ENCODE measurements at places on chromosomes 2 and 18.

GRCh38 chr18:24115628-24116027 lies 23.2 kb upstream of the CABYR start:
- DNase-seq: no peak

- no peak for DNase-seq
These were observed 32.4 kb downstream of the KCNK3 start for GRCh38 chr2:26724784-26725520.

DNA sequence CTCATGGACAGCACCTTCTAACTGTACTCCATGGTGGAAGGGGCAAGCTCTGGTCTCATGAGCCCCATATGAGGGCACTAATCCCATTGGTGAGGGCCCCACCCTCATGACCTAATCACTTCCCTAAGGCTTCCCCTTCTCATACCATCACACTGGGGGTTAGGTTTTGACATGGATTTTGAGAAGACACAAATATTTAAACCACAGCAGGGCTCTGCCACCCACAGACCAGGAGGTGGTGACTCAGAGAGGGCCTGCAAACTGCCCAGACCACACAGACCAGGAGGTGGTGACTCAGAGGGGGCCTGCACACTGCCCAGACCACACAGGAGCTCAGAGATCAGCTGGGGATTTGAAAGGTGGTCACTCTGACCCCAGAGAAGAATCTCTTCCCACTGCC lies 222.0 kb downstream of the KLHL29 start:
- DNase-seq: no peak

- no peak for DNase-seq
These were observed 25.5 kb upstream of the E2F6 start for GRCh38 chr2:11491348-11491933.

DNA sequence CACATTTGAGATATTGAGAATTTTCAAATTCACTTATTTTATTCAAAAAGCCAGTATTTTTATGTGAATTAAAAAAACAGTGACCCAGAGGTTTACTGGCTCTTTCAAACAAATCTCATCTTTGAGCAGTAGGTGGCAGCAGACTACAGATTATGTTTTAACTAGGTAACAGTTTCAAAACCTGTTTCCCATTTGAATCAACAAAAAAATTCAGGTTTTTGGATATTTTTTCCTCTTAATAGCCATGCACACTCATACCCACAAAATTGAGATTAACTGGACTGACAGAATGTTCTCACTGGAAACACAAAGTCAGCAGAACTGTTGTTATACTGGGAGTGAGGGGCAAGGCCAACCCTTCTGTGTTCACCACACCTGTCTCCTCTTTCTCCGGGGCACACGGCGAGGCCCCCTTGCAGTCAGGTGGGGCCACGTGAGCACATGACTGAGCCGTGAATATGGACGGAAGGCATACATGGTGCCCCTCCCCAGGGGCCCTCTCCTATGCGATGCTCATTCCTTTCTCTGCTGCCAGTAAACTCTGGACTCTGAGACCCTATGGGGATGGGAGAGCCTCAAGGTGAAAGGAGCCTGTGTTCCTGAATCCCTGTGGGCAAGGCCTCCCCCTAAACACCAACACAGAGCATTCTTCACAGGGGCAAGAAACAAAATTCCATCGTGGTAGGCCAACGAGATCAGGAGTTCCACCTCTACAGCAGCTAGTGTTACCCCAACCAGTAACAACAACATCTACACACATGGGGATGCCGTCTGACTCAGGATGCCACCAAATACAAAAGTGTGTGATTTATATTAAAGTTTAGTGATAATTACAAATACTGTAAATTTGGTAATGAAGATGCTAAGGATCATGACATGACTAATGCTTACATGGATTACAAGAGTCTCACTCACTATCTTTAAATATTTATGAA lies 80.4 kb downstream of the LPIN2 start:
- DNase-seq: peak; percentile 86

- DNase-seq: peak; percentile 92
These were observed 7.6 kb downstream of the ZFP36L2 start for GRCh38 chr2:43218702-43219382.

DNA sequence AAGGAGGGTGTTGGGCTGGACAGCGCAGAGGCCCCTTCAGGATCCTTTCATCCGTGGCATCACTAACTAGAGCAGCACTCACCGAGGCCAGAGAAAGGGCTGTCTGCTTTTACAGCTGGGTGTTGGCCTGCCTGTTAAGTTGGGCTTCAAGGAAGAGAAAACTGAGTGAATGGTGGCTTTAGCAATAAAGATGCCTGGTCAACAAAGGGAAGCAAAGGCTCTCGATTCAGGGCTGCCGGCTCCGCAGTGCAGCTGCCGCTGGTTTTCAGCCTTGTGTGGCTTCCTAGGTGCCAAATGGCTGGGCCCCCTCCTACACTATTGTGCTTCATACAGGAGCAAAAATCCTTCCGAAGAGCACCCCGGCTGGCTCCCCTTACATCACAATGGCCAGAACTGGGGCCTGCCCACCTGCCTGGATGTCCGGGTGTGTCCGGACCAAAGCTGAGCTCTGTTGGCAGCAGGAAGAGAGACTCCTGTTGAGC lies 61.0 kb upstream of the GPR45 start:
- no peak for DNase-seq

GRCh38 chr2:12867631-12868287 lies 151.0 kb downstream of the TRIB2 start:
- DNase-seq: no peak

GRCh38 chr2:134564549-134564948 lies 154.3 kb downstream of the TMEM163 start:
- no peak for DNase-seq

- DNase-seq: no peak
These were observed 2.1 kb downstream of the ST8SIA5 start for GRCh38 chr18:46754661-46755292.

DNA sequence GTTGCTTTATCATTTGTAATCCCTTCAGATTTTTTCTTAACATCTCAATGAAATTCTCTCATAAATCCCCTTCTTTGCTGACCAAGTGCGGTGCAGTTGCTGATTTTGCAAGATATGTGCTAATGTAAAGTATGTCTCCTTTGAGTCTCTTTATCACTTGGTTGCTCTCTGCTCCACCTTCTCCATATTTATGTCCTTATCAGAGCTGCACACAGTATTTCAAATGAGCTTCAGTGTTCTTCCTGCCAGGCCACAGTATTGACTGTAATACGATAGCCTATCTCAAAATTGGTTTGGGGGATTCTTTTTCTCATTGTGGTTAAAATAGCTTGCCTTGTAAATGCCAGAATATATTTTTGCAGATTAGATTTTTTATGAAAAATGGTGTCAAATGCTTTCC lies 32.2 kb downstream of the MAIP1 start:
- DNase-seq: no peak

DNA sequence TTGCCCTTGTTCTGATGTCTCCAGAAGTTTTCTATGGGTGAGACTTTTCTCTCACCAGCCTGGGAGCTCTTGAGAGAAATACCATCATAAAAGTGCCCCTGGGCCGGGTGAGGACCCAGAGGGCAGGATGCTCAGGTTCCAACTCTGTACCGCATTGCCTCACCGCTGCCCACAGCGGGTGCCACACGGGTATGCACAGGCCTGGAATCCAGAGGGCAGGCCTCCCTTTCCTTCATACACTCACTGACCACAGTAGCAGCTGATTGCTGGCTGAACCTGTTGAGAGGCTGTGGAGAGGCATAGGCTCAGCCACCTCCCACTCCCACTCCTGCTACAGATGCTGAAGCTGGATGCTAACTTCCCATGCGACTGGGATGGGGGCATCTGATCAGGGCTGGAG lies 293.8 kb downstream of the CYP26B1 start:
- DNase-seq: no peak

DNA sequence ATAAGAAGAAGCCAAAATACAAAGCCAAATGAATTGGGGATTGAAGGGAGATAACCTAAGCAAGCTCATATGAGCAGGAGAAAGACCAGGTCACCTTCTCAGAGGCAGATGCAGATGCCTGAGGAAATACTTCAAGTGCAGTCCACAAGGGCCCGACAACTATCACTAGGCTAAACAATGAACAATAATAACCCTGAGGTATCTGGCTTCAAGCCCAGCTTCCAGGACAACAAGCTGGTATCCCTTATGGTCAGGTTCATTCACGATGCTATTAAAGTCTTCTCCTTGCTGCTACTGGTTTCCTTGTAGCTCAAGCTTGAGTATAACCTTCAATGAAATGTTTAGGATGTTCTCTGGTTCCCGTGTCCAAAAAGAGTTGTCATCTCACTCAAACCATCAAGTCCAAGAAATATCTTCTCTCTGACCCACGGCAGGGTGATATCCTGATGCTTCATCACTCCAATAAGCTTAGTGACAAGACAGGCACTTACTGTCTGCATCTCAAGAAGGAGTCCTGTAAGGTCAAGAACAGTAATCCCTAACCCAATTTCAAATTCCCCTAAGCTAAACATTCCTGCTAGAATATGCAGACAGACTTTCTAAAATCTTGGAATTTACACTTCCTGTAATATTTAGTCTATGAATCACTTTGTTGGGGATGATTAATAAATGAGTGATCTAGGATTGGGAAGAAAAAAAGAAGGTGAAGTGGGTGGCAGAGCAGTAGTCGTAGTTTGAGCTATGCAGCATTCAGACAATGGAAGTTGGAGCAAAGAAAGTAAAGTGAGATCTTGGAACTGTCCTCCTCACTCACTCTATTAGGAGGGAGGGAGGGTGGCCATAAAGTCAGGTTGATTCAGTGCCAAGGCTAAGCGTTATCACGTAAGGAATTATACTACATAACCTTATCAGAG lies 33.1 kb downstream of the CHN1 start:
- DNase-seq: no peak

DNA sequence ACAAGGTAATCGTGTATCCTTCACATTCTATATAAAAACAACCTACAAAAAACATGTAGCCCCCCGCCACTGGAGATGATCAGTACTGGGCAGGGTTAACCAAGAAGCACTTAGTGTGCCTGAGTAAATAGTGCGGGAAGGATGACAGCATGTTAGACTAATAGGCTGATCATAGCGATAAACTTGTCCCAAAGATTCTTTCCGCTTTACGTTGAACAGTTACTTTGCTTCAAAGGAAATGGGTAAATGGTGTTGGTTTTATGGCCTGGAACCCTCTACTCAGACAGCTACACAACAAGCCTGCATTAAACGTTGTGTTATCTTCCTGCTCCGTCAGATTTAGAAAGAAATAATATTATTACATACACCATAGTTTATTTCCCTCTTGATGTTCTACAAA lies 67.7 kb downstream of the CTAGE1 start:
- no peak for DNase-seq

DNA sequence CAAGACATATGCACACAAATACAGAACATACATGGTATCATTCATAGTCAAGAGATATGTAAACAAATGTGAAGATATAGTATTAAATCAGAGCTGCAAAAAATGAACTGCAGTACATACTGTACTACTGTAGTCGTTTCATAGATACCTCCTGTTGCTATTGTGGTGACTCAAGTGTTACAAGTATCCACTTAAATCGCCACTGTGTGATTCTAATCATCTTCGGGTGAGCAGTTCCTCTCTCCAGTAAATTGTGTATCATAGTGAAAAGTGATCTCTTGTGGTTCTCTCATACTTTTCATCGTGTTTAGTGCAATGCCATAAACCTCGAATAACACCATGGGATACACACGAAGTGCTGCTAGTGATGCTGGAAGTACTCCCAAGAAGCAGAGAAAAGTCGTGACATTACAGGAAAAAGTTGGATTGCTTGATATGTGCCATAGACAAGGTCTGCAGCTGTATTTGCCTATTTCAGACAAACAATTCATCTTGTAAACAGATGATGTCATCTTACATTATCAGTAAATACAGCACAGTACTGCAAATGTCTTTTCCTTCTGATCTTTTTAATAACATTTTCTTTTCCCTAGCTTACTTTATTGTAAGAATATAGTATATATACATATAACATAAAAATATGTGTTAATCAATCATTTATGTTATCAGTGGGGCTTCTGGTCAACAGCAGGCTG lies 222.2 kb downstream of the BCL11A start:
- no peak for DNase-seq

GRCh38 chr2:118548880-118549488 lies 298.5 kb downstream of the EN1 start:
- no peak for DNase-seq

- no peak for DNase-seq
These were observed 31.6 kb downstream of the ZNF532 start for GRCh38 chr18:58896268-58896667.
